ENCODE measurements at places on chromosomes 6 and 20.
A peak's percentile ranks its signal among the peaks of the same experiment; 100 is the strongest.

- DNase-seq = no peak
Observed at GRCh38 chr6:157143171-157143889, 180.0 kb downstream of the TMEM242 start.

DNA sequence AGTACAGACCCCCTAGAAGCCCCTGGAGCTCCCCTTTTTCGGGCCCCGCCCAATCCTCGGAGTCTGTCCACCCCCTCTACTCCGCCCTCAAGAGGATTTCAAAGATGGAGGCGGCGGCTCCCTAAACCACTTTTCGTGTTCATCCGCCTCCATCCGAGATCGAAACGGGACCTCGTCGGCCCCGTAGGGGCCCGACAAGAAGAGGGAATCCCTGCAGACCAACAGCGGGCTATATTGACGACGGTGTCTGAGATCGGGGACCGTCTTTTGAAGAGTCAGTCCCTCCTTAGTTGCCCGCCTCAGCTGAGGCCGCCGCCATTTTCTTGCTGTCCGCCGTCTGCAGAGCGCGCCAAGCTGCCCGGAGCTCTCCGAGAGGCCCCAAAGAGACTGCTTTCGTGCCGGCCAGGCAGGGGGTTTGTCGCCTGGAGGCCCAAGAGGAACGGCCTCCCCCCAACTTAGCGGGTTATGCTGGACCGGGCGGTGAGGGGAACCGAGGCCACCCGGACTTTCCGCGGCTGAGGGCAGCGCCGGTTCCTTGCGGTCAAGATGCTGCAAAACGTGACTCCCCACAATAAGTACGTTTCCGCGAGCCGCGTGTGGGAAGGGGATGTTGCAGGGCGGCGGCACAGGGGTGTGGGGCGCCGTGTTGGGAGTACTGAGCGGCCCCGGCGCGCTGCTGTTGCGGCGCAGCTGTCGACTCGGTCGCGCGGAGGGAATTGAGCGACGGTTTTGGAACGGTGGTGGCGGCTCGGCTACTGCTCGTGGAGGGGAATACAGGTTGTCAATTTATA, 4.2 kb downstream of the BRD2 start:
- DNase-seq = peak; percentile 43

- no peak for DNase-seq
Observed at GRCh38 chr6:95543798-95544197, 33.5 kb upstream of the MANEA start.

GRCh38 chr20:31920275-31920855, 31.5 kb downstream of the PDRG1 start:
- DNase-seq = no peak

GRCh38 chr6:76702187-76702586, 629.7 kb upstream of the IMPG1 start:
- DNase-seq = no peak

DNA sequence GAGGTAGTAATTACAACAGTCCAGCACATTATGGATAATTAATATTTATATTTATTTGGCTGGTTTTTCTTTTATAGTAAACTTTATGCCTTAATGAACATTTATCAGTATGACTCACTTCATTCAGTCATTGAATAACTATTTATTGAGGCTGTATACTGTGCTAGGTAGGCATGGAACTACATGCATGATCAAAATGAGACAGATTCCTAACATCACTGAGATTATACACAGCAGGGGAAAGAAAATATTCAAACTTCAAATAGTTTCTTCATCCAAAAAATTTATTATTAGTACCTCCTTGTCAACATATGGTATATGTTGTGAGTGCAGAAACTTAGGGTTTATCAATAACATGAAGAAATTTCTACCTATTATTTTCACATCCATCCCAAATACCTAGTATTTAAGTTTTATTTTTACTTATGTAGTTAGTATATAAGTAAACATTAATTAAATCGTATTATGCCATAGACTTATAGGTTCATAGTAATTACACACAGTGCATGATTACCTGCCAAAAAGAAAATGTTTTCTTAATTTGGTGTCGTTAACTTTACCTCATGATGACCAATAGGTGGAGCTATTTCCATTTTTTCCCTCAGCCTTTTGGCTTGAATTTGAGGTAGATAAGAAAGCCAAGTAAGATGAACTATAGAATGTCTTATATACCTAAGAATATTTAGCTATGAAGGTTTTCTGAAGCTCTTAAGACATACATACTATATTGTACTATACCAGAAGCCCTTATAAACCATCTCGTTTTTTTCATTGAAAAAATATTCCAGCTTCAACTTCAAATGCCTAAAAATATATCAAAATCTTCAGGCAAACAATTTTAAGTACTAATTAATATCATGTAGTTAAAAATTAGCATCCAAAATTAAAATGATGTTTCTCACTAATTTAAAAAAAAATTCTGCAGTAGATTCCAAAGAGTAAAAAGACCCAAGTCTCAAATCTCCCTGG, 12.5 kb upstream of the TMEM30A start:
- DNase-seq = no peak

GRCh38 chr6:104218116-104218515, 641.6 kb downstream of the HACE1 start:
- DNase-seq = no peak

- DNase-seq = no peak
Observed at GRCh38 chr6:3117912-3118352, 579 bp upstream of the BPHL start.

GRCh38 chr6:132219901-132220300, 181.4 kb downstream of the MOXD1 start:
- DNase-seq = no peak

- no peak for DNase-seq
Observed at GRCh38 chr6:41767112-41767833, 12.4 kb downstream of the FRS3 start.

DNA sequence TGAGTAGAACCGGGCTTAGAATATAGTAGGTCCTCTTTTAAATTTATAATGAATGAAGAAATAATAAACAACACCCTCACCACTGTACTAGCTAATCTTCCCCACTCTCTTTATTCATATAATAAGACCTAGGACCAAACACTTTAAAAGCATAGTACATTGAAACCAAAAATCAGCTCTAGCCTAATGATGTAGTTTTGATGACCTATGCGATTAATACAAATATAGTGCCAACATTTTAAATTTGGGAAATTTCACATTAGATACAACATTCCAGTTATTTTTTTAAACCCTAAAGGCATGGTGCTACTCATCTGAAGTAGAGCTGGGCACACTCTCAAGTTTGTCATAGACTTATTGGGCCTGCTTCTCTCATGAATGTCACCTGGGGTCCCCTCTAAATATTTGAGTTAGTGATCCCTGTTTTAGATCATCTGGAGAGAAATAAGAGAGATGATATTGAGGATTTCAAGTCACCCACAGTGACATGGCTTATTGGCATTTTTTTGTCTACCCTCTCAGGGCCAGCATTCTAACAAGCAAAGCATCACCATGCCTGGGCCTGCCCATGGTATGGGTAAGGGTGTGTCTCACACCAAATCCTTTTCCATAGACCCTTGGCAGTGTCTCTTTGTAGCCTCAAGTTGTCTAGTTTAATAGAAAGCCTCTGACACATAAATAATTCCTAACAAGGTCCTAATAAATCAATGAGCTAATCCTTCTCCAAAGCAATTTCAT, 319.8 kb downstream of the HIVEP2 start:
- no peak for DNase-seq

DNA sequence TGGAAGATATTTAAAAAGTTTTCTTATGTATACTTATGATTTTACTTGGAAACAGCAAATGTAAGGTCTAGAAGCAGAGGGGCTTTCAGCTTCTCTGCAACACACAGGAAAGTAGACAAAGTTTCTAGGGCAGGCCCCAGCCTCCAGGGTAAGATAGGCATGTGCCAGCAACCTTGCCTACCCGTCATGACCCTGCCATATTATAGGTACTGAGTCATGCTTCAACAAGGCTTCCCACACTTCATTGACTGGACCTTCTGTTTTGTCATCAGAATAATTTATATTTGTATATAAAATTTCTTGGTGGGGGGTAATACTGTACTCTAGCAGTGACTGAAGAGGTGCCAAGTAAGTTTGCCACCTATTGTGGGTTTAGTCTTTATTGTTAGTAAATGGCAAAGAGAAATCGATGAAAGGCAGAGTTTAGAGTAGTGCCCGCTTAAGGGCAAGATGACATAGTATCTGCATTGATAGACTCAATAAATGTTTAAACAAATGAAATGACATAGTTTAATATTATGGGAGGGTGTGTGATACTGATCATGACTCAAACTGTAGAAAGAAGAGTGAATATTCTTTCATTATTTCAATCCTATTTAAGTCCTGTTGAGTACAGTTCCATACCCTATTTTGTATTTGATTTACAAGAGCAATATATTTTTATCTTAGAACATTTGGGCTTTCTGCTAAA, 95.6 kb downstream of the JARID2 start:
- DNase-seq = no peak

DNA sequence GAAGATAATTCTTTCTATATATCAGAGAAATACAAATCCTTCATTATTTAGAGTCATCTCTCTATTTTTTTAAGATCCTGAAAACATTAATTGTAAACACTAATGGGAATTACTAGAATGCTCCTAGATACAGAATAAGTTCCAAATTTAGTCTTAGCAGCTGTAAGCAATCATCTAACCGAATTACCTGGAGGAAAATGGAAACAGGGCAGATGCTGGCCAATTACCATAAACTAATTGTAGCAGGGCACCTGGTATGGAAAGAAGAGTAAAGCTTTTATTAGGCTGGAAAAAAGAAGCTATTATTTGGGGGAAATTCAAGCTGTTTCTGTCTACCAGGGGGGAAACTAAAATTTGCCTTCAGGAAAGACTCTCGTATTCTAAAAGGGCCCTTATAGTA, 257.5 kb downstream of the MMUT start:
- no peak for DNase-seq

GRCh38 chr6:26312501-26313397, 52.2 kb upstream of the BTN3A2 start:
- DNase-seq = peak; percentile 65

DNA sequence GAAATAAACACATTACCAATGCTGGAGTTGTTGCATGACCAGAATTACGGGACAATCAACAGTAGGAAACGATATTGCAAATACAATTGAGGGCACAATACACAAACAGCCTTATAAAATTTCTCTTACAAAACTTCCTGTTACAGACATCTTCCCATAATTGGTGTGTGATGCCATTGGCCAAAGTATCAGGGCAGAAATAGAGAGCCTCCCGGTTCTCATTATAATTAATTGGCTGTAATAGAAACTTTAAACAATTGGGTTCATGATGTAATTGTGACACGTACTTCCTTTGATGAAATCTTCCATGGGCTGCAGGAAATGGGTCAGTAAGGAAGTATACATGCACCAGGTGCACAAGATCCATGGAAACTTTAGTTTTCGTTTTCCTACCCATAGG, 40.3 kb upstream of the RALGAPA2 start:
- no peak for DNase-seq

GRCh38 chr20:2932498-2932897, 59.2 kb downstream of the PTPRA start:
- DNase-seq = no peak

- DNase-seq = no peak
Observed at GRCh38 chr20:8647961-8648441, 420.9 kb upstream of the PLCB4 start.

DNA sequence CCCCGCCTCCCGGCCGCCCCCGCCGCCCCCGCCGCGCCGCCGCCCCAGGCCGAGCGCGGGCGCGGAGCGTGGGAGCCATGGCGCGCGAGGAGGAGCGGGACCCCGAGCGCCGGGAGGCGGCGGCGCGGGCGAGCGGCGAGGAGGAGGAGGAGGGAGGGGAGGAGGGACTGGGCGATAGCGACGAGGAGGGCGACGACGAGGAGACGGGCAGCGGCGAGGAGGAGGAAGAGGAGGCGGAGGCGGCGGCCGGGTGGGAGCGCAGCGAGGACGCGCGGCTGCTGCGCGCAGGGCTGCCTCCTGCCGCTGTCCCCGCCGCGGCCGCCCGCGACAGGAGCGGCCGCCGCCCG, at the start of gene SLC24A3:
Gene SLC24A3 (plus strand): TSS at position 174 of the 347 bp plus-strand sequence.
- DNase-seq = no peak

- DNase-seq = no peak
Observed at GRCh38 chr6:140043357-140043756, 668.9 kb upstream of the CITED2 start.

DNA sequence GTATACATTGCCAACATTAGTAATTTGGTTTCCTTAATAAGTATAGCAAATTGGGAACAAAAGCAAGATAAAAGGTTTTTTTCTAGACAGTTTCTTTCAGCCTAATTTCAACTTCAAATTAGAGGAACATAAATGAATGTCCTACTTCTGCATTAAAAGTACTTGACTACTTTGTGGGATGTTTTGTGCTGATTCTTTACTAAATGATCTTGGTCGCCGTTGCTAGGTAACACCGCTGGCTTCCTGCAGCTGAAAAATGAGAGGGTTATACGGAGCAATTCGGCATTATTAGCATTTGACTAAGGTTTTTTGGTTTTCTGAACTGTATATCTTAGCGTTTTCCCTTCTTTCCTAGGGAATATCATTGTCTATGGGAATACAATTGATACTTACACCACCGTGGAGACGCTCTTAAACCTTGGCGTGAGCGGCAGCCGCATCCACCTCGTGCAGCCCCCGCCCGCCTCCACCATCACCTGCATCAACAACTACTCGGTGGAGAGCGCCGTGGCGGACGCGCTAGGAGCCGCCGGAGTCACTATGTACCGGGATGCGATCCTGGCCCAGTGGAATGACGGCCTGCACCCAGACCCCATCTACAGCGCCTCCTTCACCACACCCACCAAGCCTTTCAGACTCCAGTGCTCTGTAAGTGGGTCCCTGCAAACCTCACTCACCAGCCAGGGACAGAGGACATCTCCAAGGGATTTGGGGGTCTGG, 90.9 kb upstream of the INSM1 start:
- DNase-seq = no peak

DNA sequence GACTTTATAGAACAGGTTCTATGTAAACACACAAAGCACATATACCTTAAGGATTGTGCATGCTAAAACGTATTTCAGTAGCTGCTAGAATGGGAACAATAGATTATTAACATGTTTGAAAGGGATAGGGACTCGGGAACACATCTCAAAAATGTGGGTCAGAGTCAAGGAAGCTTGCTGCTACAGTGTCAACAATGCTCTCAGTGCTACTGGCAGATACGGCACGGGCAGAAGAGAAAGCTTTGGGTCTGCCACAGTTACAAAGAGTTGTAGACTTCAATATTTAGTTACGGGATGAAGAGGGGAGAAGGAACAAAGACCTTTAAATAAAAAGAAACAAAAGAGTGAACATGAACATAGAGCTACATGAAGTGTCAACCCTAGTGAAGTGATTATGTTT, 170.5 kb downstream of the BACH2 start:
- DNase-seq = no peak

DNA sequence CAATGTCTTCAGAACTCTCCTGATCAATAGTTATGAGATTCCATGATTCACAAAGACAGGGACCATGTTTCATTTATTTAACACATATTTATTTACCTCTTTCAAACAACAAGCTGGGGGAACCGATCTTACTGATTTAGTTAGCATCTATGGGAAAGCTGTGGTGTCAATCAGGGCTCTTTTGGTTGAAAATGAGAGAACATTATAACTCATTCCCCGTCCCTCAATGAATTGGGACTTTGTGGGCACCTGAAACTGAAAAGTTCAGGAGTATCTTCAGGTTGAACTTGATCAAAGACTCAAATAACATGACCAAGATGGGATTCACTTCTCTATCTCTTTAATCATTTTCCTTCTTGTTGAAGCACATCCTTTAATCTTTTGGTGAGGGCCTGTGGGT, 67.4 kb downstream of the CHMP4B start:
- DNase-seq = no peak

GRCh38 chr6:13427801-13428582, 59.4 kb downstream of the GFOD1 start:
- DNase-seq = no peak

GRCh38 chr20:49999329-49999728, 16.5 kb downstream of the SNAI1 start:
- no peak for DNase-seq
